Left hindlimb (tissue), 1 donor: ENCODE measurements at places on chromosomes 16 and 17.

GRCh38 chr17:41781404-41782110 lies 5.0 kb downstream of the JUP start:
- no peak for DNase-seq

- DNase-seq: no peak
Observed at GRCh38 chr17:80124351-80124981, 22.5 kb downstream of the EIF4A3 start.

- DNase-seq: no peak
Observed at GRCh38 chr17:63943745-63944144, 11.6 kb upstream of the CD79B start.

DNA sequence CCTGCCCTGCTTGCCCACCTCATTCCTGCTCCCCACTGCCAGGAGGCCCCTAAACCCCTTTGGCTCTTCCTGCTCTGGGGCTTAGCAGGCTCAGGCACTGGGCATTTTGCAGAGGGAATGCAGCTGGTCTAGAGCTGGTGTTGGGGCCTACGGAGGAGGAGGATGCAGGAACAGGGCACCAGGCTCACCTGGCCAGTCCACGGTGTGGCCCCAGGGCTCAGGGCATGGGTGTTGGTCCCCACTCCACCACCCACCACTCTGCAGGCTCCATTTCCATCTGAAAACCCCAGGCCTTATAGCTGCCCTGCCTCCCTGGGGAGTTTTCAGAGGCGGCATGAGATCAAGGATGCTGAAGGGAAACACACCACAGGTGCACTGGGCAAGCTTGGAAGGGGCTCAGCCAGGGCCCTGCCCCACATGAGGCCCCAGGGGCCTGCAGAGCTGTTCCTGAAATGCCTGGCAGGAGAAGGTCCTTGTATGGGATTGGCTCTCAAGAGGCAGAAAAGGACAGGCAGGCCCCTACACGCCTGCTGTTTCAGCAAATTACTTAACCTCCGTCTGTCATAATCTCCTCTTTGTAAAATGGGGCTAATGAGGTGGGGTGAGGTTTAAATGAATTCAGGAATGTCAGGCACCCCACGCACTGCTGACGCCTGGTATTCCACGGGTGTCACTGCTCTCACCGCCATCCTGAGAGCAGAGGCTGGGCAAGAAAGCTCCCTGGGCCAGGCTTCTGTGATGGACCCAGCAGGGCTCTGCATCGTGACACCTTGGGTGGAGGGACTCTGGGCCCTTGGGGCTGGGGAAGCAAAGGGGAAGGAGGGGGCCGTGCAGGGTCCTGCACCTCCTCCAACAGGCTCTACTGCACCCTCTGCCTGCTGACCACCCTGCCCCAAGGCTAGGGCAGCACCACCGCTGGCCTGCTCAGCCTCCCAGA lies 9.3 kb downstream of the SLC47A2 start:
- DNase-seq: no peak

- no peak for DNase-seq
Observed at GRCh38 chr17:20896153-20896649, 146.6 kb downstream of the USP22 start.

DNA sequence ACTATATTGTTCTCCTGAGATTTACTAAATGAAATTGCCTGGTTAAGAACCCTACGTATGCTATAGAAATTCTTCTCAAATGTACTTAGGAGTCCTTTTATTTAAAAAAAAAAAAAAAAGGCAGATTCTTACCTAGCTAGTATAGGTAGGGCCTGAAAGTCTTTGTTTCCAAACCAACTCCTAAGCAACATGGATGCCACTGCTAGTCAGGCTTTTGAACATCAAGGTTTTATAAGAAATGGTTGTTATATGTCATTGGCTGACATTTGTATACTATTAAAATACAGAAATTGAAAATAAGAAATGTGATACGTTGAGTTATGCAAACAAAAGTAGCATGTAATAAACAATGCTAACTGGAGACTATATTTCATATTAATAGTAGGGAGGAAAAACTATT lies 1.2 kb downstream of the EVI2A start:
- no peak for DNase-seq

- DNase-seq: peak; percentile 74
Observed at GRCh38 chr17:27379888-27380533, 76.2 kb upstream of the KSR1 start.

- DNase-seq: no peak
Observed at GRCh38 chr17:1447052-1447451, 9.0 kb downstream of the CRK start.

DNA sequence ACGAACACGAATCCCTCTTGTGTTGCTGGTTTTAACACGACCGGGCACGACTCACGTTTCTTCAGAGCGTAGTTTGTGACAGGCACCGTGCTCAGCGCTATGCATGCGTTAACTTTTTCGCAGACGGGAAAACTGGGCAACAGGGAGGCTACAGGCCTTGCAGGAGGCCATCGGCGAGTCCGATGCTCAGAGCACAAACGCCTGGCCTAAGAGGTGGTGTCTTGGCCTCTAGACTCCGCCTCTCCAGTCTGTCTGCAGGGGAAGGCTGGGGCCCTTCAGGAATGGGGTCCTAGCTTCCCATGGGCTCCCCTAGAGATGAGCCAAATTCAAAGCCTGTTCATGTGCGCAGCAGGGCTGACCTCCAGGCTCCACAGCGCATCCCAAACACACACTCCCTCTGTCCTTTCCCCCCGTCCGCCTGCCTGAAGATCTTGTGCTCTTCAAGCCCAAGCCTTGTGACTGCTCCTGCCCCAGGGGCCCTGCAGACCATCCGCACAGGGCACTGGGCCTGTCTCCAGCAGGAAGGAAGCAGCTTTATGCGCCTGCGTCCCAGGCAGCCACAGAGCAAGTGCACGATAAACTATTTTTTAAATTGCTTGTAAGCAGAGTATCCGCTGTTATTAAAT lies 3.1 kb downstream of the CLCN7 start:
- no peak for DNase-seq

GRCh38 chr17:47975189-47975822 lies 4.4 kb downstream of the CDK5RAP3 start:
- no peak for DNase-seq
